ENCODE measurements at places on chromosomes 12 and 14. TPM values are rescaled to one million over a fixed set of nuclear protein-coding genes. Genes with fewer than 3 reads are reported as not detected.

Gene C12orf43
- 15.8 TPM for total RNA-seq

DNA sequence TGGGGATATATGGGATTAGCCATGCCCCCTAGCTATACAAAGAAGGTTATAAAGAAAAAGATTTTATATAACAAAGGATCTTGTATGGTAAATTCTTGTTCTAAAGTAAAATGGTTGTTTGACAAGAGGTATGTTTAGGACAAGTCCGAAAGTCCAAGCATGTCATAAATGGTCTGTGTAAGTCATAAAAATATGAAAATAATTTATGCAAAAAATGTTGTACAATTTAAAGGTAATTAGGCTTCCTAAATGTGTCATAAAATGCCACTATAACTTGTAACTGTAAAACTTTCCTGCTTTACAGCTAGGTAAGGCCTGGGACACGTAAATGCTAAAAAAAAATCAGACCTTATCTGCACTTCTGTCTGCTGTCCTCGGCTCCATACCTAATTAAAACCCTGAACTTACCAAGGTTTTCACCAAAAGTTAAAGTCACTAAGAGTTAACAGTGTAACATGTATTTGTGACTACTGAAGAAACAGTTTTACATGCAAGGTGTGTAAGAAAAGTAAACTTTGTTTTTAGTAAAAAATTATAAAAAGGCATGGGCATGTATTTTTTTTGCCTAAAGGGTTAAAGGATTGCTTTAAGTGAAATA is 110.0 kb upstream of the RESF1 start:
- no peak overlapping the region for H3K4me3 ChIP-seq
- H3K36me3 ChIP-seq: no peaks in the 10 kb centered on the region
- H3K27ac ChIP-seq: no peak overlapping the region
- DNase-seq: no peak
- no peaks in the 10 kb centered on the region for H3K27me3 ChIP-seq

GRCh38 chr12:83958997-83959396 is 953.6 kb downstream of the SLC6A15 start:
- no peak overlapping the region for H3K27ac ChIP-seq
- no peaks in the 10 kb centered on the region for H3K36me3 ChIP-seq
- H3K4me1 ChIP-seq: no peaks in the 10 kb centered on the region
- no peaks in the 10 kb centered on the region for H3K27me3 ChIP-seq
- H3K4me3 ChIP-seq: no peak overlapping the region

Gene TIMELESS
- 47.0 TPM for total RNA-seq

DNA sequence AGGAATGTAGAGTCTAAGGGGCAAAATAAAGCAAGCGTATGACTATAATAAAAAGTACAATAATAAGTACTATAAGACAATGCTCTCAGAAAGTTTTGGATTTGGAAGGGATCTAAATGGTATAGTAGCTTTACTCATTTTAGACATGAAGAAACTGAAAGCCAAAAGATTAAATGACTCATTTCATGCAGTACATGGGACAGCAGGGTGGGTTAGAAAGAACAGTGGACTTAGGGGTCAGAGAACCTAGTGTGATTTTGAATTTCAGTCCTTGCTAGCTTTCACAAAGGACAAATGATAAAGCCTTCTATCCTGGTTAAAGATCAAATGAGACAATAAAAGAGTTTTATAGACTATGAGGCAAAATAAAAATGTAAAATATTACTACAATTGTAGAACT is 6.8 kb upstream of the LEMD3 start:
- no peaks in the 10 kb centered on the region for H3K36me3 ChIP-seq
- no peak overlapping the region for H3K4me3 ChIP-seq
- H3K4me1 ChIP-seq: no peaks in the 10 kb centered on the region
- DNase-seq: no peak
